ENCODE measurements at places on chromosomes 1 and 21. TPM values are rescaled to one million over a fixed set of nuclear protein-coding genes. Genes with fewer than 3 reads are reported as not detected.

The ARID1A gene
- total RNA-seq: 8.3 TPM

DNA sequence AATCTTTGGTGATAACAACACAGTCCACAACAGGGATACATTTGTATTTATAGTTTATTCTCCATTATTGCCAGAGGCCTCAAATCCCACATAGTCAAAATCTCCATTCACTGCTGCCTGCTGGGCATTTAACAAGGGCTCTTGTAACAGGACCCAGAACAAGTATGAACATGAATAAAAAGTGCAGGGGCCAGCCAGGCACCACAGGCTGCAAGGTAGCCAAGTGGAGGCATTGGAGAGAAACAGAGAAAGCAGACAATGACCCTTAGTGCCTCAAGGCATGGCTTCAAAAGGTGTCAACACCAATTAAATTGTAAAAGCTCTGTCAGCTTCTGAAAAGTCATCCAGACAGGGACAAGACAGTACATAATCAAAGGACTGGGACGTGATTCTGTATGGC is 116.8 kb downstream of the ATP6V1G3 start:
- DNase-seq: no peak

DNA sequence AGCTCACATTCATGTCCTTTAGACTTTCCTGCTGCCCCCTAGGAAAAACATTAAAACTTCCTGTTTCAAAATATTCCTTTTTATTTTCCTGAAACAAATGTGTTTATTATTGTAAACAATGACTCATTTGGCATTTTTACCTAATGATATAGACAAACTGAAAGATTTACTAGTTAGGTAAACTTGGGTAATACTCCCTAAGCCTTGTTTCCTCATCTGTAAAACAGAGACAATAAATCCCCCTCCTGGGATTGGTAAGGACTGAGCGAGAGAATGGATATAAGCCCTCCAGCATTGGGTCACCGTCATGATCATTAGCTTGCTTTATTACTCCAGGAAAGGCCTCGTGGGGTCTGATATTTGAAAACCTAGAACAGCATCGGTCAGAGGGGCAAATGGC is 59.8 kb downstream of the LPAR3 start:
- no peak for DNase-seq

GRCh38 chr1:193265716-193266115 is 79.3 kb upstream of the B3GALT2 start:
- no peak for DNase-seq
